ENCODE measurements at places on chromosomes 13 and 19. TPM values are rescaled to one million over a fixed set of nuclear protein-coding genes. Genes with fewer than 3 reads are reported as not detected.

KIR2DL3 gene
- total RNA-seq, result not detected

ZNF20 gene
- total RNA-seq, result 8.2 TPM

TLE6 gene
- 0.69 TPM for total RNA-seq

FXYD3 gene
- not detected for total RNA-seq

C2CD4C gene
- 0.20 TPM for total RNA-seq

KLF2 gene
- 0.45 TPM for total RNA-seq

LHFPL6 gene
- 17.9 TPM for total RNA-seq

NCAN gene
- total RNA-seq, result not detected

ANGPTL4 gene
- total RNA-seq, result 17.2 TPM

UGGT2 gene
- 33.8 TPM for total RNA-seq

GRCh38 chr19:42546831-42547500 lies 18.7 kb upstream of the CEACAM1 start:
- DNase-seq, result no peak

GRCh38 chr19:6803036-6803404 lies 30.5 kb downstream of the VAV1 start:
- DNase-seq, result no peak

DNA sequence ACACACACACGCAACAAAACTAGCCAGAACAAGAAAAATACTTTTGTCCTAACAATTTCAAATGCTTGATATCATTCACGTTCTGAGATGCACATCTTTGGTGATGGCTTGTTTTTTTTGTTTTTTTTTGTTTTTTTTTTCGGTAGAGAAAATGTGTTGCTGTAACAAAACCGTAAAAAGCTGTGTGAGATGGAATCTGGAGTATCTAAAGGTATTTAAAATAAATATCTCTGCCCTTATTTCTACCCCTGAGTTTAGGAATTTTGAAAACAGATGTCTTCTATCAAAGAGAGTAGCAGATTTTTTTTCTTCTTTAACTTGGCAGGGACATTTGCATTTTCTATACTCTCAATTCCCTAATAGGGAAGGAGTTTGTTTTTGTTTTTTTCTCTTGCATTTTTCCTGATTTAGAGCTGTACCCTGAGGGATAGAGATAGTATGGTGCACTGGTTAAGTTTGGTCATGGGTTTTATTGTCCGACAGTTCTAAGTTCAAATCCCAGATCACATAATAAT lies 446.6 kb downstream of the KLF5 start:
- DNase-seq, result no peak

DNA sequence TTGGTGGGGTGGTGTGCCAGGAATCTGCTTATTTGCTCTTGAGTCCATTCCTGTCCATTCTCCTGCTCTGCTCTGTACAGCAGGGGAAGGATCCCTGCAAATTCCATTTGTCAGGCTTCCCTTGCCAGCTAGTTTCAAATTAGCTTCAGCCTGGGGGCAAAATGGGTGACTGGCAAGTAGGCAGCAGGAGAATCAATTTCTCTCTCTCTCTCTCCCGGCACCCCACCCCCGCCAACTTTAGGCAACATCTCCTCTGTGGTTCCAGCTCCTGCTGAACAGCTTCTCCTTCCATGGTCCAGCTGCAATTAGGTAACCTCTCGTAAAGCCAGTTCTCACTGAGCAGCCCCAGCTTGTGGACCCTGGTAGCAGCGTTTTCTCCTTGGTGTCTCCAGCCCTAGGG lies 6.7 kb upstream of the MYCBP2 start:
- DNase-seq, result peak; percentile 60

DNA sequence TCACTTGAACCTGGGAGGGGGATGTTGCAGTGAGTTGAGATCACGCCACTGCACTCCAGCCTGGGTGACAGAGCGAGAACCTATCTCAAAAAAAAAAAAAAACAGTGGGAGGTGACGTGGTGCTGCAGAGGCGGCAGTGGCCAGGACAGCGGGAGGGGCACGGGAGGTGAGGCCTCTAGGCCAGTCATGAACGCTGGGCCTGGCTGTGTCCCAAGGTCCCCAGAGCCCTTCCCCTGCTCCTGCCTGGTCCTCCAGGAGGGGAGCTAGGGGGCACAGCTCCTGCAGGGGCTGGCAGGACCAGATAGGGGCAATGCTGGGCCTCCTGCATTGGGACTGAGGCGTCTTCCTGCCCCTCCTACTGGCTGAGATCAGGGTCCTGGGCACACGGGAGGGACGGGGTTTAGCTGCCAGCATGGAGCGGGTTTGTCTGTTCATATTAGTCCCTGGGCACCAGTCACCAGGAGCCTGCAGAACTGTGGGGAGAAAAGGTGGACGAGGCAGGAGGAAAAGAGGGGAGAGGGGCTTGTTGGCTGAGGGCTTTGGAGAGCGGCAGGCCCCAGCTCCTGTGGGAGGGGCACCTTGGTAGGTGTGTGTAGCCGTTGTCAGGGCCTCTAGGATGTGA lies 4.5 kb downstream of the MAP2K7 start:
- DNase-seq, result no peak

DNA sequence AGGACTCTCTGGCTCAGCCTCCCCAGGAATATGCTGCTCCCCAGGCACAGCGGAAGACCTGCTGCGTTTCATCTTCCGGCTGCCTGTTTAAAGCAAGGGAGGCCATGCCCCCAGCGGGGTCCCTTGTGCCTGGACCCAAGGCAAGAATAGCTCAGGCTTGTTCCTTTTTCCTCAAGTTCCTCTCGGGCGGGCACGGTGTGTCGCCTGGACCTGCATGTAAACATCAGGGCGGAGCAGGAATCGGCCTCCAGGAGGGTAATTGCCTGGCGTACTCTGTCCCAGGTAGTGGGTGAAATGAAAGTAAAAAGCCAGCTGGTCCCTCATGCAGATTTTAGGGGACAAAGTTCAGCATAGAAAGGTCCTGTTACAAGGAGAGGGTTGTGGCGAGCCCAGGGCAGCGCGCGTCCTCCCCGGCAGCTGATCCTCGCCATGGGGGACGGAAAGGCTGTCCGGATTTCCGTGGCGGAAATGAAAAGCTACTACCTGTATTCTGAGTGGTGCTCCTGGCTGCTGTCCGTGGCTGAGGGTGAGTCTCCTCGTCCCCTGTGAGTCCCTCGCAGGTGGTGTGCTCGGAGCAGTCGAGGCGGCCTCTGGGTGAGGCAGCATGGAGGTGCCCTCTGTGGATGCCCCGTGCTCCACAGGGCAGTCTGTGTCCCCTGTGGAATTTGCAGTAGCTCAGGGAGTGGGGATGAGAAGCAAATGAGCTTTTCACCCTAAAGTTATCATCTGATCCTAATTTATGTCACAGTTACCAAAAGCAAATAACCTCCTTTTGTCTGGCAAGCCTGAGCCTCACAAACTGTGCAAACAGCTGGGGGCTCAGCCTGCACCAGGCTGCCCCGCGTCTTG lies 16.2 kb downstream of the MCF2L start:
- DNase-seq, result no peak

DNA sequence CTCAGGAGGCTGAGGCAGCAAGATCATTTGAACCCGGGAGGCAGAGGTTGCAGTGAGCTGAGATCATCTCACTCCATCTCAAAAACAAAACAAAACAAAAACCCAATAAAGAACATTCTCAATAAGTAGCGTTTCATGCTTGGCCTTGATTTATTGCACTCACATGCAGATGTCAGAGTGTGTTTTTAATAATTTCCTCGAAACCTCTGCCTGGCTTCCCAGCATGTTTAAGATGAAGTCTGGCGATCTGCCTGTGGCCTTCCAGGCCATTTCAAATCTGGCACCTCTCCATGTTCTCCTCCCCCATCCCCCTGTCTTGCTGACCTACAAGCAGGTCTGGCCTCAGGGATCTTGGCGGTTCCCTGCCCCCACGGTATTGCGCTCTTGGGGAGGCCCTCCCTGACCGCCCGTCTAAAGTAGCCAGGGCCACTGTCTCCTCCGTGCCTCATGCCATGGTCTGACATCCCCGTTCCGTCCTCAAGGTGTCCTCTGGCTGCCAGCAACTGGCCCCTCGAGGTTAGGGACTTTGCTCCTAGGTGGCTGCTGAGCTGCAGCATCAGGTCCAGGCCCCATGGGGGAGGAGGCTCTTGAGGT lies 1.6 kb downstream of the WDR88 start:
- DNase-seq, result no peak

GRCh38 chr13:113857531-113858195 lies 6.2 kb downstream of the GAS6 start:
- DNase-seq, result no peak

- no peak for DNase-seq
Measured at GRCh38 chr19:48196933-48197665, 26.6 kb downstream of the ZSWIM9 start.

- DNase-seq, result peak; percentile 79
Measured at GRCh38 chr13:92573467-92574057, 653.0 kb upstream of the GPC6 start.

- no peak for DNase-seq
Measured at GRCh38 chr13:28744091-28744536, 25.3 kb upstream of the SLC46A3 start.

DNA sequence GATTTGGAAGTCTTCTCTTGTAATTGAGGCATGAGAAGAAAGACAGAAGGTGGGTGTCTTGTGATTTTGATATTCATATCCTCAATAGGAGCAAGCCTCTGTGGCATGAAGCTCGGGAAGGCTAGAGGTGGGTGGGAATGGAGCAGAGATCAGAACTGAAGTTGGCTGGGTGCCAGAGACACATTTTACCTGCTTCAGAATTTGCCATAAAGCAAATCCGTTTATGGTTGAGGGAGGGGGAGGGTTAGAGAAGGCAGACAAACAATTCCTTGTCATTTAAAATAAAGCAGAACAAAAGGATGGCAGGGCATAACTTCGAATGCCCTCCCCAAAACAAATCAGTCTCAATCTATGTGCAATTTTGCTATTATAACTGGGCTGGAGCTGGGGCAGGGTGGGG lies 305.9 kb downstream of the KLF5 start:
- DNase-seq, result no peak

- DNase-seq, result no peak
Measured at GRCh38 chr19:378706-379105, 30.2 kb downstream of the C2CD4C start.

- no peak for DNase-seq
Measured at GRCh38 chr19:13069415-13070359, 33.0 kb downstream of the LYL1 start.

DNA sequence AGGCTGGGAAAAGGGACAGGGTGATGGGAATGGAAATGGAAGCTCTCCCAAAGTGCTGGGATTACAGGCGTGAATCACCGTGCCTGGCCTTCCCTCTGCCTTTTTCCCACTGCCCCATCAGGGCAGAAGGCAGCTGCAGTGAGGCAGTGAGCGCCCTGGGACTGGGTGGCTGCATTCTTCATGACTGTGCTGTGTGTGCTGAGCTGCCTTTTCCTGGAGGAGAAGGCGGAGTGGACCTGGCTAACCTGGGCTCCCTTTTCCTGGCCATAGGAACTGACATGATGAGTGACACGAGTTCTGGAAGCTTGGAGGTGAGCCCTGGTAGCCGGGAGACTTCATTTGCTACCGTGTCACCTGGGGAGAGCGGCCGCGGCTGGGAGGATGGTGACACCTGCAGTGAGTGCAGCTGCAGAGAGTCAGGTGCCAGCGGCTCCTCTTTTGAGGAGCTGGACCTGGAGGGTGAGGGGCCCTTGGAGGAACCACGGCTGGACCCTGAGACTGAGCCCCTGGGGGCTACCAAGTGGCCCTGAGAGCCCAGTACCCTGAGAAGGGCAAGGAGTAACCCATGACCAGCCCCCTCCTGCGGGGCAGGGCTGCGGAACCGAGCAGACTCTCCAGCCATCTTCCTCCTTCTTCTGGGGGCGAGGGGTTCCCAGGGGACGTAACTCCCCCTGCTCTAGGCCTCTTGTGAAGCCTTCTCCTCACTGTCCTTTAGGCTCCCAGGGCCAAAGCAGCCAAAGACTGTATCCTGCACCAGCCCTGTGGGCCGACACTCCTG lies 26.3 kb upstream of the ZNF492 start:
- DNase-seq, result no peak

- no peak for DNase-seq
Measured at GRCh38 chr13:112450904-112451240, 74.7 kb downstream of the SPACA7 start.

- DNase-seq, result peak; percentile 35
Measured at GRCh38 chr13:102195566-102196462, 206.0 kb downstream of the FGF14 start.

DNA sequence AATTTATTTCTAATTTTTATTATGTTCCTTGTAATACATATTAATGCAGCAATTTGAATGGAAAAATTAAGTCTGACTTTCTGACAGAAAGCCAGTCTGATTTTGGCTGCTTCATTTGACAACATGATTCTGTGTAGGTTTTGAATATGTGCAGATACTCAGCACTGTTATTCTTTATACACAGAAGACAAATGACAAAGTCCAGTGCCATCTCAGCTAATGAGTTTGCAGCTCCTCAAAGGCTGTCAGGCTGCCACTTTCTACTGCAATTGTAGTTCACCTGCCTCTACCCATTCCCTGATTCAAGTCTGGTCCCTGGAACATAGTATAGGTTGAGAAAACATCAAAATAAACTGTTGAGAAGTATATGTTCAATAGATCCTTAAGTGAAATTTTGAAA lies 2.9 kb upstream of the CHAMP1 start:
- DNase-seq, result no peak

DNA sequence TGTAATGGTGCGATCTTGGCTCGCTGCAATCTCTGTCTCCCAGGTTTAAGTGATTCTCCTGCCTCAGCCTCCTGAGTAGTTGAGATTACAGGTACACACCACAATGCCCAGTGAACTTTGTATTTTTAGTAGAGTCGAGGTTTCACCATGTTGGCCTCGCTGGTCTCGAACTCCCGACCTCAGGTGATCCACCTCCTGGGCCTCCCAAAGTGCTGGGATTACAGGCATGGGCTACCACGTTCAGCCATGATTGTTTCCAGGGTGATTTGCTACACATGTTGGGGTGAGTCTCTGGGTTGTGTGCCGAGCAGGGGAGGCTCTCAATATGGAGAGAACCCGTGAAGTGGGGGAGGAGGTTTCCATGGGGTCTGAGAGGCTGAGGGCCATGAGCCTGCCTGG lies 24.8 kb upstream of the CEACAM21 start:
- no peak for DNase-seq

DNA sequence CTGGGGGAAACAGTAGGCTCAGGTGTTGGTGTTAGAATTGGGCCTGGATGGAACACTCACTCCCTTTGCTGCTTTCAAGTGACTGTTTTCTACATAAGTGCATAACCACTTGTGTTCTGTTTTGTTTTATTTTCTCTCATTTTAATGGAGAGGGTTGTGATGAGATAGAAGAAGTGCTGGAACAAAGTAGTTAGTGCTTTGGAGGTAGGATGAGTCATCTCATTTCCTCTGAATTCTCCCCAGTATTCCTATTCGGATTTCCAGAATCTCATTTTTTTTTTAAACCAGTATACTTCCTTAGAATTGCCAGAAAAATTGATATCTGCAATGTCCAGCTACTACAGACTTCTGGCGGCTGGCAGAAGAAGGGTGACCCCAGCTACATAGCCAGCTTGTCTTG lies 575.9 kb downstream of the MYO16 start:
- DNase-seq, result no peak

Data from renal cortical epithelial cell (primary cell).